ENCODE measurements at places on chromosomes 3 and 15.

DNA sequence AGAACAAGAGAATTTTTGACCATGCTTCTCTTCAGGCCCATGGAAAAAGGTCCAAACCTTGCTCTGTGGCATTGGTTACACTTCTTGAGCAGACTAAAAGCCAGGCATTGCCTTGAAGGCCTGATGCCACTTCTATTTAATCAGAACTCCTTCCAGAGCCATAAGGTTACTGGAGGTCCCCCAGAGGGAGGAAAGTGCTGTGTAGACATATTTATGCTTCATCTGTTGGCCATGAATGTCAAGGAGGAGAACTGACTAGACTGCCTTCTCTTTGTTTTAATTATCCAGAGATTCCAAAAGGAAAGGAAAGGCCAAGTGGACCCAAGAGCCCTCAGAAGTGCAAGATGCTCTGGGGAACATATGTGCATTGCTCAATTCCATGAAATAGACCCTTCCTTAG is 292.6 kb upstream of the NR2E3 start:
- no peak for DNase-seq

- DNase-seq, result no peak
Measured at GRCh38 chr3:15825016-15825415, 27.2 kb upstream of the ANKRD28 start.

GRCh38 chr3:38125305-38126120 is 11.4 kb downstream of the ACAA1 start:
- no peak for DNase-seq

GRCh38 chr15:87722941-87723691 is 533.4 kb downstream of the NTRK3 start:
- DNase-seq, result no peak

GRCh38 chr3:84308379-84308778 is 650.4 kb upstream of the CADM2 start:
- DNase-seq, result no peak

DNA sequence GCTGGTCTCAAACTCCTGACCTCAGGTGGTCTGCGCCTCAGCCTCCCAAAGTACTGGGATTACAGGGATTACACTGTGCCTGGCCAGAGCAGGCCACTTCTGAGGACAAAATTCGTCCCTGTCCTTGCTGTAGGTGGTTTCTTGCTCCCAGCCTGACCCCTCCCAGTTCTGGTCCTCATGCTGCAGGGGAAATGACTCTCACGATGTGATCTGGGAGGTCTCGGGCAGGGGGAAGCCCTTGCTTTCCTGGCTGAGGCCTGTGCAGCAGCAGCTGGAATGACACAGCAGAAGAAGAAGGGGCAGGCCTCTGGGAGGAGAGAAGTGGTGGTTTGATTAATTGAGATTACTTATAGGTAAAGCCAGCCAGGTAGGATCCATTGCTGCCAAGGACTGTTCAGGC is 39.3 kb downstream of the MEGF11 start:
- DNase-seq, result no peak

DNA sequence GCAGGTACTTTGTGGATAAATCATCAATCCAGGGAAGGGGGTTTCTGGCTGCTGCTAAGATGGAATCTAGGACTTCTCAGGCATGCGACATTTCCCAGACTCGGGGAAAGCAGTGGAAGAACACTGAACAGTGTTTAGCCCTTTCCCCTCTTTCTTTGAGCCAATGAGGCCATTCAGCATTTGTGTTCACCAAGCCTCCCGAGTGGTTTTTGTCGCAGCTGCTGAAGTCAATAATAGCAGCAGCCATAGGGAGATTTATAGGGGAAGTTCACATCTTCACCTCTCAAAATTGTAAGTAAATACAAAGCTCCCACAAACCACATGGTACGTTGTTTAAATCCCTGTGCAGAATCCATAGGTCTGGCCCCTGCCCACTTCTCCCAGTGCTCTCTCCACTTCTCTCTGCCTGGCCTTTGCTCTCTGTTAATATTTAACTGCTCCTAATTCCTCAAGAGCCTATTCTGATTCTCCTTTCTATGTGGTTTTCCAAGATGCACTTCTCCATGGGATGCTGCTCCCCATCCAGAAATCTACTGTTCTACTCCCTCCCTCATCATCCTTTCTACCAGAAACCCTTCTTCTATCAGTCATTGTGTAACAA is 230.7 kb downstream of the SHQ1 start:
- DNase-seq, result no peak

GRCh38 chr3:100436951-100437350 is 35.6 kb downstream of the LNP1 start:
- DNase-seq, result no peak

DNA sequence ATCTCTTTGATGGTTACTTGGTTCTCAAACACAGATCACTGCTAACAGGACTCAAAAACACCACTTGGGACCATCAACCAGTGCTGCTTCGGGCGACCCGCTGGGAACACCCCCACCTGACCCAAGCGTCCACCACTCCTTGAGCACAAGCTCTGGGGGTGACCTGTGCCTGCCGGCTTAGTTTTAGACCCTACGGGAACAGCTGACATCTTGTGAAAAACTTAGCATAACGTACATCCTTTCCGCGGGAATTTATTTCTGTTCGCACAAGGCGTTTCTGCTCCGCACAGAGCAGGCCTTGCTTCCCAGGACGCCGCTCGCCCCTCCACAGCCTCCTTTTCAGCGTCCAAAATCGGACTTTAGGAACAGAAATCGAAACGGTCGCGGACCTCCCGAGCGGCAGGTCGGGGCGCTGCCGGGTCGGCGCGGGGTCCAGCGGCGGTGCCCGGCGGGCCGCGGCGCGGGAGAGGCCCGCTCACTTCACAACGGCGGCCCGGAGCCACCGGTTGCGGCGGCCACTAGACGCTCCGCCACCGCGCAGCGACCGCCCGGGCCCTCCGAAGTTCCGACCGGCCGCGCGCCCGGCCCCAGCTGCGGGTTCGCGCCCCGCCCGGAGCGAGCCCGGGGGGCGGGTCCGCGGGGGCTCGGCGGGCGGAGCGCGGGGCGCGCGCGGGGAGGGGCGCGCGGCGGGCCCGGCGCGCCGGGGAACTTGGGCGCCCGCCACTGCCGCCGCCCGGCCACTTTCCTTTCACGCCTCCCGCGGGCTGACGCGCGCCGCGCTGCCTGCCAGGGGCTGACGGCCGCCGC is 959 bp downstream of the SFMBT1 start:
- peak; percentile 60 for DNase-seq

DNA sequence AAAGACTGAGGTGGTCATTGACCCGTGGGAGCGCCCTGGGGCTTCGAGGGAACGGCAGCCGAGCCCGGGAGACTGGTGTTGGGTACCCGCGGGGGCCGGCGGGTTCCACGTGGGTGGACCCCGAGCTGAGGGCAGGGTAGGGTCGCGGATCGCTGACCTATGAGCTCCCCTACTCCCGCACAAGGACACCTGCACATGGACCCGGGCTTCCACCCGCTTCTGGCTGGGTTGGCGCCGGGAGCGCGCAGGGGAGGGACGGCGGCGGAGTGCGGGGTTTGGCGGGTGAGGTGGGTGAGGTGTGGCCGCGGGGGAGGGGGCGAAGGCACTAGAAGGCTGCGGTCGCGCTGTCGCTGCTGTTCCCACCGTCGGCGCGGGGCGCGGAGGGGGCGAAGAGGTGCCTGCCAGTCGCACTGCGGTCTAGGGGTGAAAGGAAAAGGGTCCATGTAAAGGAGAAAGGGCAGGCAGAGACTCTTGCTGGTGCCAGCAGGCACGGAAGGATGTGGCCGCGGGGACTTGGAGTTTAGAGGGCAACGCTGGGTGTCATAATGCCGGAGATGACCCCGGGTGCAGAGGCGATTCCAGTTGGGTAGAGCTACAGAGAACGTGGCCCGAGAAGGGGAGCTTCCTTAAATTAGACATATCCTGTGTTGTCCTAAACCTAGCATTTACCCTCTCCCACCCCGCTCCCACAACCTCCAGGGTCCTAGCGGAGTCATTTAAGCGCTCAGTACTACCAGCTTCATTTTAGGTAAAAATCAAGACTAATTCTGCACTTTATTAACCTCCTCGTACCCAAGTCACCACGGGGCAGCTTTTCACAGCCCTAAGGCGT is 245.9 kb upstream of the TOPAZ1 start:
- no peak for DNase-seq

DNA sequence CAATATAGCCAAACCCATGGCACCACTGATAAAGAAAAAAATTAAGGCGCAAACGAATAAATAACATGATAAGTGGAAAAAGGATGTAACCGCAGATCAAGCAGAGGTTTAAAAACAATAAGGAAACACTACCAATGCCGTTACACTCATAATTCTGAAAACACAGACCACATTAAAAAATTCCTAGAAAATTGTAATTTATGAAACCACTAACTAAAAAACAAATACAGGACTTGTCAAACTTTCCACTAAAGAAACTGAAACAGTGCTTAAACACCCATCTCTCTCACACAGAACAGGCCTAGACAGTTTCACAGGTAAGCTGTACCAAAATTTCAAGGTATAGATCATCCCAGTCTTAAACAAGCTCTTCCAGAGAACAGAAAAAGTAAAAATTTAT is 28.4 kb downstream of the PCSK6 start:
- DNase-seq, result no peak

DNA sequence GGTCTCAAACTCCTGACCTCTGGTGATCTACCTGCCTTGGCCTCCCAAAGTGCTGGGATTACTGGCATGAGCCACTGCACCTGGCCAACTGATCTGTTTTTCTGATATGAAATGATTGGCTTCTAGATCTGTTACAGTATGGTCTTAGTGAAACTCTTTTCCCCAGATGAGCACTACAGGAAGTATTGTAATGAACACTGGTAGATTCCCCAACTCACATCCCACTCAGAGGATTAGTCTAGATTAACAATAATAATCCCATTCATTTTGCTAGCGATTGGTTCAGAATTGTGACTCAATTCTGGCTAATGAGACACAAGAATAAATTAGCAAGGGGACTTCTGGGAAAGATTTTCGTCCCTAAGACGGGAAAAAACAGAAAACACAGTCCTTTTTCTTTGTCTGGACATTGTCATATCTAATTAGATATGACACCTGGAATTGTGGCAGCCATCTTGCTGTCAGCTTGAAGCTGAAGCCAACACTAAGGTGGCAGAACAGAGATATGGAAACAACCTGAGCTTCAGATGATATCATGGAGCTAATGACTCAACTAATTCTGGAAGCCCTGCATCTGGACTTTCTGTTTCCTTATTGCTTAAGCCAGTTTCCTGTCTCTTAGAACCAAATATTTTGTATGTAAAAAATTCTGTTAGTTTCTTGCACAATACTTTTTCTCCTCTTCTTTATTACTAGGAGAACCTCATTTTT is 17.4 kb upstream of the NPTN start:
- no peak for DNase-seq

DNA sequence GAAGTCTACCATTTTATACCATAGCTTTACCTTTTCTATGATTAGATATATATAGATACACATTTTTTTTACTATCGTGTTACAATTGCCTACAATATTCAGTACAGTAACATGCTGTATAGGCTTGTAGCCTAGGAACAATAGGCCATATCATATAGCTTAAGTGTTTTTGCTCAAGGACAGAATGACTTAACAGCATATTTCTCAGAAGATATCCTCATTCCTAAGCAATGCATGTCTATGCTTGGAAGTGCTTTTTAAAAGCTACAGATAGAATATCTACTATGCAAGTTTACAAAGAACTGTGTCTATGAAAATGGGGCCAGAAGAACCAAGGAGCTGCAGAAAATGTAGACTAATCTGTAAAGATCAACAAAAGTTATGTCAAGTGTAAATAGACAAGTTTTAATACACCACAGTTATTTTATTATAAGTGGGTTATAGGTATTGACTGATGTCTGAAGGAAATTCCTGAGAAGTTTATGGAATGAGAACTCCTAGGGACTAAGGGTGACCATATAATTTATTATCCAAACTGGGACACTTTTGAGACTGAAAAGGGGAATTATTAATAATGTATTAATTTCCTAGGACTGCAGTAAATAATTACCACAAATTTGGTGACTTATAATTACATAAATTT is 138.7 kb upstream of the TGFBR2 start:
- no peak for DNase-seq

DNA sequence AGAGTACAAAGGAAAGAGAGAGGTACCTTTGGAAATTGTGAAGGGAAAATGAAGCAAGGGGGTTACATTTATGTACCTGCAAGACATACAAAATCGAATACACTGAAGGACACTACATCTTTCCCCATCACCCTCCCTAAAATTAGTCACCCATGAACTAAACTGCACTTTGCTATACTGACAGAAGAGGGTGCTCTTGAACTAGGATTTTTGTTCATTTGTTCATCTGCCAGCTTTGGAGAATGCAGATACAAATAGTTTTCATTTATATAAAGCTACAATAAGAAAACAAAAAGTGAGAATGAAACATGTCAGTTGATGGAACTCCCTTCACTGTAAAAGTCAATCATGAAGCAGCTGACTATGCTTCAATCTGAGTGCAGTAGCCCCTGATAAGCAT is 55.7 kb downstream of the PCCB start:
- no peak for DNase-seq

- DNase-seq, result no peak
Measured at GRCh38 chr15:100727291-100727851, 125.0 kb downstream of the ASB7 start.

- no peak for DNase-seq
Measured at GRCh38 chr3:64264501-64265109, 39.3 kb upstream of the PRICKLE2 start.

GRCh38 chr15:23565395-23566070 is at the start of gene MKRN3:
Gene MKRN3 (plus strand): TSS chr15:23565674. CDS start chr15:23565783, 109 bp downstream.
- peak; percentile 26 for DNase-seq

DNA sequence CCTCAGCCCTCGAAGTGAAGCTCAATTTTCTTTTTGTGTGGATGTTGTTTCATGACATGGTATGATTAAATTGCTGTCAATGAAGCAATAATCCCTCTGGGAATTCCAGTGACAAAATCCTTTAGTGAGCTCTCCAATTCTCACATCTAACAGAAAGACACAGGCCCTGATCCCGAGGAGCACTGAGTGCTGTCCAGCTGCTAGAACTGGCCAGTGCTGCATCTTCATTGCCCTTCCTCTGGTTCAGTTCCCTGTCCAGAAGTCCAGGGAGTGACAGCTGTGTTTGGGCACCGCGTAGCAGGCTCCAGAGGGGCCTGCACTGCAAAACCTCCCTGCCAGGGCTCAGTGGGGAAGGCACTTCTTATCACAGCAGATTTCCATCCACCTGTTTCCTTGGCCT is 516.8 kb upstream of the ATP11B start:
- DNase-seq, result no peak

DNA sequence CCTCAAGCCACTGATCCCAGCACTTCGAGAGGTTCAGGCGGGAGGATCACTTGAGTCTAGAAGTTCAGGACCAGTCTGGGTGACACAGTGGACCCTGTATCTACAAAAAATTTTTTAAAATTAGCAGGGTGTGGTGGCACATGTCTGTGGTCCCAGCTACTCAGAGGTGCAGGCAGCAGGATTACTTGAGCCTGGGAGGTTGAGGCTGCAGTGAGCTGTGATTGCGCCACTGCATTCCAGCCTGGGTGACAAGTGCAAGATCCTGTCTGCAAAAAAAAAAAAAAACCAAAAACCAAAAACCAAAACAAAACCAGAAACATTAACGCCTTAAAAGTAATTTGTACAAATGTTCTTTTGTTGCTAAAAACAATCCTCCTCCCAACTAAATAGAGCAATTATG is 27.9 kb upstream of the SLC12A8 start:
- DNase-seq, result no peak

- DNase-seq, result no peak
Measured at GRCh38 chr3:124078953-124079911, 87.3 kb upstream of the ROPN1 start.

Data from stimulated activated naive CD4-positive, alpha-beta T cell (primary cell).